ENCODE measurements at places on chromosomes 1 and 21.

DNA sequence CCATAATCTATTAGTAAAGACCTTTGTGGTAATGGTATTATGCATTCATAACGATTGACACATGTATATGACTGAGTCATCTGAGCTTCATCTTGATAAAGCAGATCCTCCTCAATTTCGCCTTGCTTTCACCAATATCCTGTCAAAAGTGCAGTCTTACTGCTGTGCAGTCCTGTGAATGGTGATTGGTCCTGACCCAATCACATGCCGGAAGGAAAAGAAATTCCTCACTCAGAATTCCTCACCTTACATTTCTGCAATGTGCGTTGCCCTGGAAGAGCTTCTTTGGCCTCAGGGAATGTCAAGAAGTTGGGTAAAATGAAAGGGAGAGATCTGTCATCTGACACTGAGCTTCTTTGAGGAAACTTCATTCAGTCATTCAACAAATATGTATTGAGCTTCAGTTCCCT is 121.0 kb upstream of the TSPAN2 start:
- no peak for DNase-seq

GRCh38 chr1:35185200-35185599 is 7.7 kb downstream of the SFPQ start:
- no peak for DNase-seq

- no peak for DNase-seq
These were observed 387.9 kb downstream of the NUF2 start for GRCh38 chr1:163709636-163710035.

DNA sequence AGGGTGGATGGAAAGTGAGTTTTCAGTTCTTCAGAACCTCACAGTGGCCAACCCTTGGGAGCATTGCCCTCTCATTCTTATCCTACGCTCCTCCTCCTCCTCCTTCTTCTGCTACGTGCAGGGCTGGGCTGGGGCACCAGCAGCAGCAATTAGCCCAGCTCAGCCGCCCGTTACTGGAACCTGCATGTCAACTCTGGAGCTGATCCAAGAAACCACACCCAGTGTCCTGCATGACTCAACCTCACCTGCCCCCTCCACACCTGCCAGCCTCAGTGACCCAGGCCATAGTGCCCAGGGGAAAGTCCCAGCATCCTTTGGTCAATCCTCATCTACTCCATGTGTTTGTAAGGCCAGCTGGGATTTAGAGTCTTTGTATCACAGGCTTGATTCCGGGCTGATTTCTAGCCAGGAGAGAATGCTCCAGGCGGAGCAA is 12.6 kb downstream of the ELF3 start:
- DNase-seq, result no peak

DNA sequence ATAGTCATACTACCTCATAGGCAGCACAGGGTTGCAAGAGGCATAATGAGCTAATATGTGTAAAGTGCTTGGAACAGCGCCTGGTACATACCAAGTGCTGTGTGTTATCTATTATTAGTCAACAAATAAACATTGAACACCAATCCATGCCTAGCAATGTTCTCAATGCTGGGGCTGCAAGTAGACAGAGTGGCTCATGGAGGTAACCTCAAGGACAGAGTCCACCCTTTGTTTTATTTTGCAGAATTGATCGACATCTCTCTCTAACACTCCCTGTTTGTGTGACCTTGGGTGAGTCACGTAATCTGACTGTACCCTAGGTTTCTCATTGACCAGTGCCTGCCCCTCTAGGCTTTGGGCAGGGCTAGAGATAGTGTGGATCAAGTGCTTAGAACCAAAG is 164.0 kb upstream of the KLHDC7A start:
- no peak for DNase-seq

- no peak for DNase-seq
These were observed 81.0 kb upstream of the AKT3 start for GRCh38 chr1:243930822-243931671.

DNA sequence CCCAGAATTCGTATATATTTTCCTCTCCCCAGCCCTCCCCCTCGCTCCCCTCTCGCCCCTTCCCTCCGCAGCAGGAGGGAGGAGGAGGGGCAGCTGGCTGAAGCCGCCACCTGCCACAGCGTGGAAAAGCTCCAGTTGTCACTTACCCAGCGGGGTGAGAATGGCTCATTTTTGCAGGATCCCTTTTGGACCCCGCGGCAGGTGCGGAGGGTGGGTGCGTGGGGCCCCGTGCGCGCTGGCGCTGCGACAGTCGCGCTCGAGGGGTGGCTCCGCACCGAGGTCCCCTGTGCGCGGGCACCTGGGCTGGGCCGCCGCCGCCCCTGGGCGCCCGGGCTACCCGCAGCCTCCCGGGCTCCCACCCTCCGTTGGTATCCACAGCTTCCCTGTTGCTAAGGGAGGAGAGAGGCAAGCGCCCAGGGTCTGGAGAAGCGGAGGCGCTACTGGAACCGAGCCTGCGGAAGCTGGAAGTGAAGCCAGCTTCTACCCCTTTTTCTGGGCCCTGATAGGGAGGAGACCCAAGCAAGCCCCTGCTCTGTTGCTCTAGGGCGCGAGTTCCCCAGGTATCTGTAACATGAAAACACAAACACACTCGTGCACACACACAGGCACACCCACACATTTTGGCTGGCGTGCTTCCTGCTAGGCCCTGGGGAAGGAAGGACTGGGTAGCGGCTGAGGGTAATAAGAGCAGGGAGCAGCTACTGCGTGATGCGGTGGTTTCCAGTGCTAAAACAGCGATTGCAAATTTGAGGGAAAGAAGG is at the start of gene ERICH3:
TSS of gene ERICH3 (minus strand) at position 442 of the 761 bp plus-strand sequence. CDS start at position 169, 273 bp downstream.
- peak; percentile 12 for DNase-seq

DNA sequence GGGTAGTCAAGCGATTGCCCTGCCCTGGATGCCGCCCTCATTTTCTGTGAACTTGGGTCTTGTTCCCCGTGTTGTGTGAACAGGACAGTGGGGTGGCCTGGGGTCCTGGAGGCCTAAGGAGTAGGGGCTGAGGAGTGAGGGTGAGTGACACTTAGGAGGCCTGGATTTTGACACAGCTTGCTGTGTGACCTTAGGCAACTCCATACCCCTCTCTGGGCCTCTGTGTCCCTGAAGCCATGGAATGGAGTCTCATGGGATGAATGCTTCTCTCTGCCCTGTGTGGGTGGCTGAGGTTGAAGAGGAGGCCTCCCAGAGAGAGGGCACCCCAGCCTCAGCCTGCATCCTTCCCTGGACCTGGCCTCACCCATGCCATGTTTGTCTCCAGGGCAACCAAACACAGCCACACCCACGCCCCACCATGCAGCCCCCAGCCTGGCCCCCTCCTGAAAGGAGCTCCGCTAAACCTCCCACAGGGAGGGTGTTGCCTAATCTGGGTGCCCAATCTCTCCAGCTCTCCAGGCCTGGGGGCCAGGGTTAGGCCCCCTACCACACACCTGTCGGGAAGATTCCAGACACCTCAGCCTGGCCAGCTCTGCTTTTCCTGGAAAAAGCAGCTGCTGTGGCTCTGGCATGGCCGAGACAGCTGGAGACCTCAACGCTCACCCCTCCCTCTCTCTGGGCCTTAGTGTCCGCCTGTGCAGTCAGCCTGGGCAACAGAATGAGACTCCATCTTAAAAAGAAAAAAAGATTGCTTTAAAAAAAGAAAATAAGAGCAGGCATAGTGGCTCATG is 9.9 kb downstream of the MYOM3 start:
- no peak for DNase-seq

- no peak for DNase-seq
These were observed 18.9 kb downstream of the SLC27A3 start for GRCh38 chr1:153793973-153794615.

- no peak for DNase-seq
These were observed 38.7 kb upstream of the IPO9 start for GRCh38 chr1:201790261-201790660.

- DNase-seq, result no peak
These were observed 208.4 kb downstream of the HHIPL2 start for GRCh38 chr1:222339376-222339947.

DNA sequence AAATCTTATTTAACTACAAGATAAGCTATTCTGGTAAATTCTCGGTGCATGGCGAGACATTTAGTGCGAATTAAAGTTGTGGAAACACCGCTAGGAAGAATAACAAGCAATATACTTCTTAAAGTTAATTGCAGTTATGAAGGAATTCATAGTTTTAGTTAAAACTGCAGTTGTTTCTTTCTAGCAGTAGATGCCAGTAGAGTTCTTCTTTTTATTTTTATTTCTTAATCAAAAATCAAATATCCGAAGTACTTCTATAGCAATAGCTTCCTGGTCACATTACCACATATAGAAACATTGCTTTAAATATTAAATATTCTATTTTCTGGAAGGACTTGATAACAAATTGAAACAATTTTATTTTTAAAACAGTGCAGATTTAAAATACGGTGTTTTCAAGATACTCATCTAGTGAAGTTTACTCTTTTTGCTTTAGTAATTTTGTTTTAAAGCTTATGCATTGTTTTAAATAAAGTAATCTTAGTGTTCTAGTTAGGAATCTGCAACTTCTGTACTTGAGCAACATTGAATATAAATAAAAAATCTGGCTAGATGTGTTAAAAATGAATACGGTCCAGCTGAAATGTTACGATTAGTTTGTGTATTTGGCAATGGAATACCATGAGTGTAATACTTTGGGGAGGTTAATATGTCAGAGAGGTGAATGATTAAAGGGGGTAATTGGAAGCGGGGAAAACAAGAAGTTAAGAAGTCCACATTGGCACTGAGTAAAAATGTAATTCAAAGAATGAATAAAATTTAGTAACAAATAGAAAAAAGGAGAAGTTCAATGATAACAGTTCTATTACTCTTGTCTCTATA is 2.7 kb upstream of the PRKACB start:
- no peak for DNase-seq

Measured in hippocampal formation (tissue), 2 donors.